Effector memory CD8-positive, alpha-beta T cell (primary cell): ENCODE measurements at places on chromosomes 3 and 15.

- DNase-seq = no peak
These were observed 135.1 kb downstream of the KCNMB2 start for GRCh38 chr3:178671377-178671776.

DNA sequence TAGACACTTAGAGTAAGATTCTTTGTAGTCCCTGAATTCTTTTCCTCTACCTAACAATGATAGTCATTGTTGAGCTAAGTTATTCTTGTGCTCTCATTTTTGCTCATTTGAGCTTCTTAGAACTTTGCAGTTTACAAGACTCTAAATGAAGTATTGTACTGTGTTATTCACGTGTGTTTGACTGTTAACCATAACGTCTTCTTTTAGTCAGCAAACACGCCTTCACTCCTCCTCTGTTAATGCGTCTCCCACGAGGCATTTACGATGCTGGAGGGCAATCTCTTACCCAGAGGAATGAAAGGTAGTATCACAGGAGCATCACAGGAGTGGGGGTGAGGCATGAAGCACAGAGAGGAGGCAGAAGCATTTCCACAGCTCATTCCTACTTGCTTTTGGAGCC lies 14.8 kb upstream of the P2RY14 start:
- DNase-seq = no peak

DNA sequence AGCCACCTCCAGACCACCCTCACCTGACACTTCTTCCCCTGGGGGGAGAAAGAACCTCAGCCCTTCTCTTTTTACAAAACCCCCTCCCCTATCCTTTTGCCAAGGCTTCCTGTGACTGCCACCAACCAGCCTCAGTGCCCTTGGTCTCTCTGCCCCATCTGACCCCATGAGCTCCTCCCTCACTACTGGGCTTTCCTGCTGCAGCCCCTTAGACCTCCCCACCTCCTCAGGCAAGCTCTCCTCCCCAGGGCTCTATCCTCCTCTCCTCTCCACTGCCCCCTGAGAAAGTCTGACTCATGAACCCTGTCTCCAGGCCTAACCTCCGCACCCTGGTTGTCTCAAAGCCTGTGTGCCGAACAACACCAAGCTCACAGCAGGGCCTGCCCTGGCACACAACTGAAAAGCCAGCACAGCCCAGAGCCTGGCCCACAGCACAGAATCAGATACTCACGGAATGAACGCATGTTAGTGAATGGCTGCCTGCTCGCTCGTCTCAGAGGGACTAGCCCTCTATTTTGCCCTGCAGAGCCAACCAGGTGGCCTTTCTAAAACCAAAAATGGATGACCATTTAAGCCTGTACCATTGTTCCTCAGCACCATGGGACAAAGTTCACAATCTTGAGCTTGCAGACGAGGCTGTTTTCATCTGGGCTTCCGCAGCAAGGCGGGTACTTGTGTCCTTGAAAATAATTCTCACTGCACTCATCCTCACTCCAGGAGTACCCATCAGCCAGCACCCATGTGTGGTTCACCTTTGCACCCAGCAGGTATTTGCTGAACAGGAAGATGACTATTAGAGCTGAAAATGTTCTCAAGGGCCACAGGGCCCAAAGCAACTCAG lies 1.7 kb downstream of the CHDH start:
- no peak for DNase-seq

DNA sequence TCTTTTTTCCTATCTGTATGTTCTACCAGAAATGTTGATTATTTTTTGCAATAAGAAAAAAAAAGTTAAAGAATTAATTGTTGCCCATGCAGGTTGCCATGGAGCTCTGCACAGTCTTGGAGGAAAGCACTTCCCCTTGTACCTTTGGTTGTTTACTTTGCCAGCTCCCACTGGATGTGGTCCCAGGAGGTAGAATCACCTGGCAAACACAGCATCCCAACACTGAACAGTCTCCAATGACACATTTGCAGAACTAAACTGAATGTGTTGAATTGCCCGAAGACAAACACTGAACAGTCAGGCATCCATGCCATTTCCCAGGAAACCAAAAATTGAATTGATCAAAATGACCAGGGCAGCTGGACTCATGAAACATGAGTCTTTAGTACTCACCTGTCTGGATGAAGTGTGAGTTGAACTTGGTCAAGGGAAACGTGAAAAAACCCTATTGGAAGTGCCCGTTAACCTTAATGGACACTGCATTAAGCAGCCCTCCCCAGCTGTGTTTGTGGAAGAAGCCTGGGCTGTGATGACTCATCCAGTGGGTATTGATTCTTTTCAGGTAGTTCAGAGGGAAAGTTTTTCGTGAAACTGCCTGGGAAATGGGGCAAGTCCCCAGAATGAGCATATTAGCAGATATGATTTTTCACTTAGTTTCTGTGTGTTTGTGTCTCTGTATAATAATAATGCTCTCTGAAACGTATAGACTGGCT lies 284.7 kb upstream of the STT3B start:
- no peak for DNase-seq

DNA sequence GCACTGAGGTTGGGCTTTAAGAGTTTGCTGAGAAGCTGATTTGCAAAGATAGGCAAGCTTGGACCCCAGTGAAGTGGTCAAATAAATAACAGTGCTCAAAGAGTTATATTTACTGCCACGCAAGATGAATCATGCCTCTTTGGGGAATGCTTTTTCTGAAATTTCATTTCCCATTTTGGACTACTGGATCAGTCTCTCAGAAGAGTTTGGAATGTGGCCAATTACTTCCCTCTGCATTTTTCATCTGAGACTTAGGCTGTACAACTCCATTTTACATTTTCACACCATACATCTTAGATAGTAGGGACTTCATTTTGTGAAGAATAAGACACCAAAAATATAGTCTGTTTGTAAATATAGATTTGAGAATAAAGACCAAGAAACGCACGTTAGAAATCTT lies 419.7 kb downstream of the FGF12 start:
- DNase-seq = no peak

GRCh38 chr3:161851941-161852566 lies 355.4 kb downstream of the OTOL1 start:
- DNase-seq = no peak

GRCh38 chr15:39125226-39125625 lies 455.7 kb upstream of the THBS1 start:
- DNase-seq = no peak

DNA sequence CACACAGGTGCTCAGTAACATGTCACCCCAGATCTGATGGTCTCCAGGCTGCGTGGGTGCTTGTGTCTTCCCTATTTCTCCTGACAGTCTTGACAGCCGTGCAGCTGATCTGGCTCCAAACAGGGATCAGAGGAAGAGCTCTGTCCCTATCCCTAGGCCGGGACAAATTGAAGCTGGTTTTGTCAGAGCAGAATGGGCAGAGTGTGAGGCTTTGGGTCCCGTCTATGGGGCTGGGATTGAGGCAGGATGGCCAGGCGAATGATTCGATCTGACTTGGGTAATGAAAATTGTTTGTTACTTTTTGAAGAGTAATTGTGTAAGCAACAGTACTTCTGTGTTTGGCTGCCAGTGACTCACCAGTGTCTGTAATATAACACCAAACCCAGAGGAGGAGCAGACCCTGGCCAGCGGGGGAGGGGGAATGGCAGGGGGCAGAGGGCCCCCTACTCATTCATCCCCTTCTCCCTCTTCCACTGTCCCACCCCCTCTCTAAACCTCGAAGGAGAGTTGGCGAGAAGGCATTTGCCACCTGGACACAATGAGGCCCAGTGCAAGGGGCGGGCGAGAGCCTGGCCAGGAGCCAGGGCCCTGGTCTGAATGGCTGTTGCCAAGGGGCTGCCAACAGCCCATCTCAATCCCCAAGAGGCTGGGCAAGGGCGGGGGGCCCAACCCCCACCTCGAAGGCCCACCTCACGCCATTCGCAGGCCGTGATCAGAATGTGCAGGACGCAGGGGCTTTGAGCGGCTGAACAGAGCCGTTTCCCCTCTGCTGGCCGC lies 4.9 kb upstream of the MAGEF1 start:
- no peak for DNase-seq

DNA sequence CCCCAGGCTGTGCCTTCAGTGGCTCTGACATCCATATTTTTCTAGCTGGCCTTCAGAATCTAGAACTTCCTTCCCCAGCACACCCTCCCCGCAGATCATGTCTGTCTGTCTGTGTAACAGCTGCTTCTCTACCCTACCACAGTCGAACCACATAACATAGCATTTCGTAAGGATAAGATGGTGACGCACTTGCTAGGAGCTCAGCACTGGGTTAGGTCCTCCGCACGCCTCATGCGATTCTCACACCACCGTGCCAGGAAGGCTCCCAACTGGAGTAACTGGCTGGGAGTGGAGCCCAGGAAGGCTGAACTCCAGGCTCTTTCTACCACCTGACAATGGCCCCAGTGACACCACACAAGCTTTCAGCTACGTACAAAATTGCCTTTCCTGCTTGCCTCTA lies 168.6 kb downstream of the STT3B start:
- no peak for DNase-seq

DNA sequence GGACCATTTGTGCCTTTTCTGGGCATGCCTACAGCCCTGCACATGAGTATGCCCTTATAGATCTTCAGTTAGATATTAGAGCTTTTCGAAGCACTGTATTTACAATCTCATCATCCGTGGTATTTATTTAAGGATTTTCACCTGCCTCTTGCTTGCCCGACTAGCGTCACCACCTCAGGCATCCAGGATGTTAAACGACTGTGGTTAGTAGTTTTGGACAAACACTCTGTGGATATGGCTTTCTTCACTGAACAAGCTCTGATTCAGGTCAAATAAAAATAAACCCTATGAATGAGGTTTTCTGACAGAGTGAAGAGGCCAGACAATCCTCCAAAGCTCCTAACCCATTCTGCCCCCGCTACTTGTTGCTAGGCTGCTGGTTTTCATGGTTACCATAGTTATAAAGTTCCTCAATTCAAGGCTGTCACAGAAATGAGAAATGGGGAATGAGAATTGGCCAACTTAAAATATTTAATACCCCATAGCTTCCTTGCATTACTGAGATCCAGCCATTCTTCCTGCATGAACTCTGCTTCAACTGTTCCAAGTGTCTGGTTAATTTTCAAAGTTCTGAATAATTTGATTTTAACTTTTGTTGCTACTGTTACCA lies 440.1 kb downstream of the GABRG3 start:
- no peak for DNase-seq

DNA sequence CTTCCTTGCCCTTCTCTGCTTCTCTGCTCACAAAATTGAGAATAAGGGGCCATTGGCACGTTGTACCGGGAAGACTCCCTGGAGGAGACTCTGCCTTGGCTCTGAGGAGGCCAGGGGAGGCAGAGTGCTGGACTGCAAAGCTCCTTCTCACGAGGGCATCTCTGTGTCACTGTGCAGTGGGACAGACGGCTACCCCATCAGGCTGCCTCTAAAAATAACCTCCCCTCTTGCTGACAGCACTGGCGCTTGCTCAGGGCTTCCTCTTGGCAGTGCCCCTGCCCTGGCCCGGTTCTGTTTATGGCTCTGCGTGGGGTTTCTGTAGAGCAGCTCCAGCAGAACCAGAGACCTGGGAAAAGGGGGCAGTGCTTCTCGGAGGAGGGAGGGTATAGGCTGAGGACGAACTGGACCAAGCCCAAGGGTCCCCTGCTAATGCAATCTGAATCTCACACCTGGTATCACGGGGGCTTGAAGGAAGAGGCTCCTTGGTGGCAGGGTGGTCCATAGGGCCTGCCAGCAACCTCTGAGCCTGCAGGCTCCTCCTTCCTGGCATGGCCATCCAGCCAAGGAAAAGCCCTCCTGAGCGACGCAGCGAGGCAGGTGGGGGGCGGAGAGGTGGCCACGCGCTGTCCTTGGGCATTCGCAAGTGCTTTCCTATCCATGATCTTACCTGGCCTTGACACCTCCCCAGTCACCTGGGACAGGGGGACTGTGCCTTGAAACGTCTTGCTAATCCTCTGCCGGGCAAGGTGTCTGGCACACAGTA lies 63.3 kb upstream of the TLE3 start:
- no peak for DNase-seq

DNA sequence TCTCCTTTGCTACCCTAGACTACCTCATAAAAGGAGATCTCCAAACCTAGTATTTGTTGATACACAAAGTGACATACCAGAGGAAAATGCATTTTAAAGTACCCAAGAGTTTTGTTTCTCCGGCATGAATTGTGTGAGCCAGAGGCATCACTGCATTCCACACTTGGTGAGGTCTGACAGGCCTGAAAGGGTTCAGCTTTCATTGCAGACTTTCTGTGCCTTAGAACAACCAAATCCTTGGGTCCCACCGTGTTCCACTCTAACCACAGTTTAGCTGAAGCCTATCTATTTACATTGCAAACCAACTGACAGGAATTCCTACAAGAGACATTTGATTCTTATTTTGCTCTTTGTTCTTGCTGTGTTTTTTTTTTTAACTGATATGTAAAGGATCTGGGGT lies 21.0 kb upstream of the EID1 start:
- no peak for DNase-seq

GRCh38 chr15:68278595-68279405 lies 1.3 kb downstream of the FEM1B start:
- DNase-seq = no peak

DNA sequence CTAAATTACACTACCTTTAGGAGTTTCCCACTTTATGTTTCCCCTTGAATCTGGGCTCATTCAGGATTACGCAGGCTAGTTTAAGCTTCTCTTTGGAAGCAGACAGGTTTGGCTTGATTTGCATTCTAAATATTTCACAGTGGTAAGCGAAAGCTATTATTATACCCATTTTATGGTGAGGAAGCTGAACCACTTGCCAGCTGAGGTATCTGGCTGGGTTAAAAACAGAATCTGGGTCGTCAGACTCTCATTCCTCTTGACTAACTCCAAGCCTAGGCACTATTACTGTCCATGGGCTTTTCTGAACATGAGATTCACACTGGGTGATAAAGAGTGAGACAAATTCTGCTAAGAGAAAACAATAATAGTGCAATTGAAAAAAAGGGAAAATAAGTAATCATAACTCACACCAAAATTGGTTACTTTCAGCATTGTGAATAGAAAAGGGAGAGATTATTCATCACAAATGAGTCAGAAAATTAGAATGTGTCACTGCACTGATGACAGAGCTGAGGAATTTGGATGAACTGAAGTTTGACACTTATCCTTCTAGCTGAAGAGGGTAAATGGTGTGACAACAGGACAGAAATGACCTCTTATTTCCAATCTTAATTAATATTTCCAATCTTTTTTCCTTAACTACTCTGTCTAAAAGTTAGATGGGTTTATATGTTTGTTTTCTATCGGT lies 211.3 kb downstream of the TIGIT start:
- no peak for DNase-seq

DNA sequence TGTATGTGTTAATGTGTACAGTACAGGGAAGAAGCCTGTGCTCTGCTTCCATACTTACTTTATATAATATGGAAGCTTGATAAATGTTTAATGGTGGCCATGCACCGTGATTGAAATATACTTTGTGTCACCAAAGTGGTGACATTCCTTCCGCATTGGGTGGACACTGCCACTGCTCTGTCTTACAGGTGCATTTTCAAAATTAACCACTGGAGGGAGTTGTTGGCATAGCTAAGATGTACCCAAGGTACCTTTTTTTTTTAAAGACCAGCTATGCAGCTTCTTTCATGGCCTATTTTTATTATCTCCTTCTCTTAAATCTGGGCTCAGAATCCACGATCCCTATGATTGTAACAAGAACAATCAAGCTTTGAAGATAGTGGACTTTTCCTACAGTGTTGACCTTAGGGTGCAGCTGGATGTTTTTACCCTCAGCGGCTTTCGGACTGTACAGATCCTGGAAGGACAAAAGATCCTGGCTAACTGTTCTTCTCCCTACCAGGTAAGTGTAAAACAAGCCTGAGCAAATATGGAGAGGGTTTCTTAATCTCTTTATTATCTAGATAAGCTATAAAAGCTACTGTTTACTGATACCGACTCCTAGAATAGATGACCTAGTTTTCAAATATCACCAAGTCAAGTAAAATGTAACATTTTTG lies 21.6 kb upstream of the PAK6 start:
- peak; percentile 65 for DNase-seq

- no peak for DNase-seq
These were observed 45.0 kb downstream of the KLF13 start for GRCh38 chr15:31371520-31372240.

GRCh38 chr3:112531358-112531781 lies 30.4 kb downstream of the ATG3 start:
- no peak for DNase-seq
